ENCODE measurements at places on chromosomes 6 and 20.
A peak's percentile ranks its signal among the peaks of the same experiment; 100 is the strongest.

DNA sequence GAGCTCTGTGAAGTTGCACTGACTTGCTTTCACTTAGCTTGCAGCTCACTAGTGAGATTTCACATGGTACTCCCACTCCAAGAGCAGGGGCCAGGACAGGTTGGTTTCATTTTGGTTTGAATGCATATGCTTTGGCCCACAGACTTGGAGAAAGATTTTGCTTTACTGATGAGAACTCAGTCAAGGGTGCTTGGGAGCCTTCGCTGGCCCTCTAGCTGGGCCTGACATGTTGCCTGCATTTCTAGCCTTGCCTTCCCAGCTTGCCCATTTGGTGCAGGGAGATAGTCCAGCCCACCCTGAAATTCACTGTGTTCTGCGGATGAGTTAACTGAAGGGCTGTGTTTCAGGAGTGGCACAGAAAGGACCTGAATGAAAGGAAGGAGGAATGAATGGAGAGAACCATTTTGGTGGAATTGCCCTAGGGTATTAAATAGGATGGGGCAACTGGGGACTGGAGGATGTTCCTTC is 1.9 kb downstream of the SGK1 start:
- no peak for DNase-seq

GRCh38 chr6:106750946-106751345 is 121.6 kb downstream of the QRSL1 start:
- DNase-seq, result no peak

GRCh38 chr20:58870293-58871014 is 17.9 kb downstream of the GNAS start:
- DNase-seq, result peak; percentile 69

GRCh38 chr6:41914869-41915530 is 5.9 kb downstream of the MED20 start:
- DNase-seq, result no peak

GRCh38 chr20:50009521-50010454 is 27.0 kb downstream of the SNAI1 start:
- no peak for DNase-seq

DNA sequence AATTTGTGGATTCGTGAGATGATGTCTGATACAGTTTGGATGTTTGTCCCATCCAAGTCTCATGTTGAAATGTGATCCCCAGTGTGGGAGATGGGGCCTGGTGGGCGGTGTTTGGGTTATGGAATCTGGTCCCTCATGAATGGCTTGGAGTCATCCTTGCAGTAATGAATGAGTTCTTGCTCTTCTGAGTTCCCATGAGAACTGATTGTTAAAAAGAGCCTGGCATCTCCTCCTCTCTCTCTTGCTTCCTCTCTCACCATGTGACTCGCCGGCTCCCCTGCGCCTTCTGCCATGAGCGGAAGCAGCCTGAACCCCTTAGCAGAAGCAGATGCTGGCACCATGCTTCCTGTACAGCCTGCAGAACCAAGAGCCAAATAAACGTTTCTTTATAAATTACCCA is 30.5 kb upstream of the RPP40 start:
- no peak for DNase-seq

- no peak for DNase-seq
Observed at GRCh38 chr6:101259505-101259904, 134.0 kb upstream of the GRIK2 start.

GRCh38 chr6:116511424-116512110 is at the start of gene CALHM5:
Gene CALHM5, plus strand, starts transcription at chr6:116511639. Its CDS starts 58 bp downstream, at chr6:116511697.
- DNase-seq, result no peak

DNA sequence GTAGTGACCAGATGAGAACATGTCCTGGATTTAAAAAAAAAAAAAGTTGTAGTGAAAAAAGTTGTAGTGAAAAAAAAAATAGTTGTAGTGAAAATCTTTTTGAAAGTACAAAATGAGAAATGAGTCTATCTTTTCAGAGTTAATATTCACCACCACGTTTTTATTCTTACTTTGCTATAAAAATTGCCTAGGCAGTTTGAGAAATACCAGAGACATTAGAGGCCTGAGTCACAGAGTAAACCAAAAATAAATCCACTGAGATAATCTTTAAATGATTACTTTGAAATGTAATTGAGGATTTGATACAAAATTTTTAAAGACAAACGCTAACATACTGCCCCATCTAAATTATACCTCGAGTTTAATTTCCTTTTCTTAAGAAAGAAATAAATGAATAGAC is 101.2 kb upstream of the TIAM2 start:
- DNase-seq, result no peak

- no peak for DNase-seq
Observed at GRCh38 chr20:60589623-60590022, 631.4 kb downstream of the CDH26 start.

- no peak for DNase-seq
Observed at GRCh38 chr6:81049425-81050042, 702.9 kb downstream of the TENT5A start.

- no peak for DNase-seq
Observed at GRCh38 chr20:24682496-24682985, 213.1 kb downstream of the SYNDIG1 start.

- DNase-seq, result no peak
Observed at GRCh38 chr6:49513153-49513989, 13.6 kb downstream of the GLYATL3 start.

GRCh38 chr6:43770372-43771209 is 580 bp downstream of the VEGFA start:
- DNase-seq, result peak; percentile 24

GRCh38 chr20:46683939-46684750 is 5.1 kb downstream of the TP53RK start:
- no peak for DNase-seq

DNA sequence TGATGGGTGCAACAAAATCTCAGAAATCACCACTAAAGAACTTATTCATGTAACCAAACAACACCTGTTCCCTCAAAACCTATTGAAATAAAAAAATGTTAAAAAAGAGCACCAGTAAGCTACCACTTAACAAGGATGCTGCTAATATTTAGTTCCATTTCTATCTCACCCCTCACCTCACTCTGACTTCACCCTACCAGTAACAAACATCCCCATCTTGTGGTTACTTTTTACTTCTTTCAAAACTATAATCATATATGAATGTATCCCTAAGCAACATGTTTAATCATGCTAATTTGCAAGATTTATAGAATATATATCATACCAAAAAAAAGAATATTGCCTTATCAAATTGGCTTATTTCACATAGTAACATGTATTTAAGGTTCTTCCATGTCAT is 27.4 kb upstream of the SLC24A3 start:
- no peak for DNase-seq
